ENCODE measurements at places on chromosomes 2 and 18. TPM values are rescaled to one million over a fixed set of nuclear protein-coding genes. Genes with fewer than 3 reads are reported as not detected.

SCN9A gene
- 135 TPM for total RNA-seq

EVA1A gene
- 89.2 TPM for total RNA-seq

HES6 gene
- 1.3 TPM for total RNA-seq

GKN2 gene
- total RNA-seq, result not detected

GALR1 gene
- total RNA-seq, result not detected

RESP18 gene
- not detected for total RNA-seq

SLC14A1 gene
- total RNA-seq, result 21.7 TPM

LRRC30 gene
- not detected for total RNA-seq

RTTN gene
- 19.9 TPM for total RNA-seq

BMP10 gene
- not detected for total RNA-seq

PCARE gene
- not detected for total RNA-seq

ALKAL2 gene
- not detected for total RNA-seq

ACOXL gene
- total RNA-seq, result not detected

ZRANB3 gene
- 9.3 TPM for total RNA-seq

RTP5 gene
- not detected for total RNA-seq

RAPGEF4 gene
- 3.2 TPM for total RNA-seq

RAB6C gene
- not detected for total RNA-seq

MEP1B gene
- total RNA-seq, result not detected

SH2D6 gene
- total RNA-seq, result 0.36 TPM

IL36RN gene
- not detected for total RNA-seq

ANKRD30B gene
- not detected for total RNA-seq

All from IMR-90 (cell line).